Spinal cord (tissue), 10 donors: ENCODE measurements at places on chromosomes 1 and 21.

- no peak for DNase-seq
Observed at GRCh38 chr1:70893381-70893780, 154.2 kb downstream of the PTGER3 start.

DNA sequence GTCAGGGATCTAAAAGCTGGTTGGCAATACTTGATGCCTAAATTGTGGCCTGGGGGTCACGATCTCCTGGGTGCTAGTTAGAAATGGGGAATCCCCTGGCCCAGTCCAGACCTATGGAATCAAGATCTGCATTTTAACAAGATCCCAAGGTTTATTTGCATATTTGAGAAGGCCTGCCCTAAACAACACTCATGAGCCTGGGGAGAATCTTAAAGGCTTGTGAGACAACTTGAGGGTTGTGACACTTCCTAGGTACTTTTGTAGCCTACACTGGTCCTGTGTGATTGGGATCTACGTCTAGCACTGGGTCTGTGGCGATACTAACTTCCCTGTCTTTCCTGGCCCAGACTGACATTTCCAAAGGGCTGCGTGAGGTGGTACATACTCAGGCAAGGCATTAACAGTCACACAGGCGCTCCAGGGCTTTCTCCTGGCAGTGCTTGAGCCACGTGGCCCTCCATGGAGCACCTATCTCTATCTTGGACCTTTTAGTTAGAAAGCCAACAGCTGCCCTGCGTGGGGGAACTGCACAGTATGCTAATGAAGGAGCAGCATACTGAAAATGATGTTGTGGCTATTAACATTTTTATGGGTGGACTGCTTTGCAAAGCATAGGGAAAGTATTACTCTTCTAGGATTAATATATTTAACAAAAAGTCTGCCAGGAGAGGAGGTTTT lies 263.1 kb downstream of the ST6GALNAC3 start:
- no peak for DNase-seq

DNA sequence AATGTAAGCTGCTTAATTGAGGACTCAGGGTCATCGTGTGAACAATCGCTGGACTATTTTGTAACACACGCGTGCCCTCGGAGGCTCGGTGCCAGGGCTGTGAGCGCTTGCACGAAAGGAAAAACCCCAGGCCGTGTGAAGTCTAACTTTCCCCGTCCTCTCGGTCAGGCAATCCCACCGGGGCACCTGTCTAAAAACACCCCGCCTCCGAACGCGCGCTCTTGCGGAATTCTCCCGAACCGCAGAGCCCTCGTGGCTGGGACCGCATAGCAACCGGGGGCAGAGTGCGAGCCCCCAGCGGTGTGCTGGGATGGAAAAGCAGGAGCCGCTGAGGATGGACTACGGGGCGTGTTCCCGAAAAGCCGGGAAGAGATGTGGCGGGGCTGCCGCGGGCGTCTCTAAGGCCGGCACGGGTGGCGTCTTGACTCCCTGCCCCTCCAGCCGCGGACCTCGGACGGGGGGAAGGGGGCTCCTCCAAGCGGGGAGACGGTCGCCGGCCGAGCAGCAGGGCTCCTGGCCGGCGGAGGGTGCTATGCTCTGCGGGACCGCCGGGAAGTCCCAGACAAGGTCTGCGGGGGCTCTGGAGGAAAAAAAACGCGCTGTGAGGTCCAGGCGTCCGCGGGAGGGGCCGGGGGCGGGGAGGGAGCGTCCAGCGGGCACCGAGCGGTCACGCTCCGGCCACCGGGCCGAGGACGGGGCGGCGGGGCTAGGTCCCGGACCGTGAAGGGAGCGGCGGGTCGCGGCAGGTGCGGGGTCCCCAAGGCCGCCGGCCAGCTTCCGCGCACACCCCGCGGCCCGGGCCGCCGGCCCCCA lies 936 bp downstream of the ZBTB21 start:
- peak; percentile 20 for DNase-seq

DNA sequence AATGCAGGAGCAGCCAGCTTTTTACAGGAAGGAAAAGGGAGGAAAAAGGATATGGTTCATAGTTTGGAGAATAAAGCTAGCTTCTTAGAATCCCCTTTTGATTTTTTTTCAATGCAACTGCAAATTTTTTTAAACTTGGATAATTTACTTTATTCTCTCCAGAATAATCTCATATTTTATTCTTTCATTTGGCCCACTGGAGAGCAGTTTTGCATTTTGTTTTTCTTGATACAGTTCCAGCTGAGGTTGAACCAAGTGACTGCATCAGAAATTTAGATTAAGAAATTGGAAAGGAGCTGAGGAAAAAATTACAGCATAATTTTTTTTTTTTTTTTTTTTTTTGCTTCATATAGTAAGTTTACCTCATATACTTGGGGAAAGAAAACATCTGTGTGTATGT lies 22.8 kb downstream of the GABPA start:
- DNase-seq: no peak

- no peak for DNase-seq
Observed at GRCh38 chr1:64212031-64212430, 8.6 kb downstream of the UBE2U start.
